SIG-M5 (cell line): ENCODE measurements at places on chromosomes 3 and 15.

- DNase-seq: no peak
These were observed 177.1 kb downstream of the NSMCE3 start for GRCh38 chr15:29092376-29093064.

GRCh38 chr3:37773471-37773870 lies 88.2 kb upstream of the CTDSPL start:
- no peak for DNase-seq

DNA sequence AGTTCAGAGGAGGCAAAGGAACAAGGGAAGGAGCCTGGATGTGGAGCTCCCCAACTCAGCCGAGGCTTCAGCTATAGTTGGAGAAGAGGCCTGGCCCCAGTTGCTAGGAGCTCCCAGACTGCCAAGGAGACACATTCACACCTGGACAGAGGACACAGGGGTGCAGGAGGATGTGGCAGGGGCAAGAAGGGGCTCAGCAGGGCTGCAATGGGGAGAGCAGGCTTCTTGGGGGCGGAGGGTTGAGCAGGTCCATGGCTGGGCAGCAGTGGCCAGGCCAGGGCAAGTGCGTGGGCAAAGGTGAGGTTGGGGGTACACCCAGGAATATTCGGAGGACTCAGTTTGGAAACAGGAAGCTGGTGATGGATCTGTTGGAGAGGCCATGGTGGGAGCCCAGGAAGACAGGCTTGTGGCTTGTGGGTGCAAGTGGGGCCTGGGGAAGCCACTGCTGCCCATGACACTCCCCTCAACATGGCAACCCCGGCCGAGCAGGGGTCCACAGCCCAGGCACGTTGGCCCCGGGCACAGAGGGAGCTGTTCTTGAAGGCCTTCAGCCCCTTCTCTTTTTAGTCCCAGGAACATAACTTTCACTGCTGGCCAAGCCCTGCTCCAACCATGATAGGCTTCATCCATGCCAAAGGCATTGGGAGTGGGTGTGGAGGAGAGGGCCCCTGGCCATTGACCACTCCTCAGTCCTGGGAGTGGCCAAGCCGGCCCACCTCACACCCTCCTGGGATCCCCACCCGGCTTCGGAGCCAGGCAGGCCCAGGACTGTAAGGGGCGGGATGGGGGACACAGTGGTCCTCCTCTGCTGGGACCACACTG lies 33.3 kb downstream of the TSPAN3 start:
- DNase-seq: no peak

DNA sequence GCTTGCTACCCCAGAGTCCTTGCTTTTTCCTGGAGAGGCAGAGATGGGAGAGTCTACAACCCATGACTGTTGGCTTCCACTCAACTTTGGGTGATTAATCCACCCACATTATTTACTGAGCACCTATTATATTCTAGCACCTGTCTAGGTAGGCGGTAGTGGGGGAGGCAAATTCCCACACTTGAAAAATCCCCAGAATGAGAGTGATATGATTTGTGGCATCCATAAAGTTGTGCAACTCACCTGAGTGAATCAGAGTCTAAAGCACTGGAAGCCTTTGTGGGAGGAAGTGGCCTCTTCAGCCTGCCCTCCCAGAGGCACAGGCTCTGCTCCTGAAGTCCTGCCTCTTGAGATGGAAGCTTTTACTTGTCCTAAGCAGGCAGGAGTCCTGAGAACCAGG lies 40.4 kb upstream of the CTNNB1 start:
- DNase-seq: no peak

GRCh38 chr3:185250247-185250646 lies 3.6 kb downstream of the EHHADH start:
- no peak for DNase-seq

- no peak for DNase-seq
These were observed 238.0 kb upstream of the EOMES start for GRCh38 chr3:27960133-27960532.

DNA sequence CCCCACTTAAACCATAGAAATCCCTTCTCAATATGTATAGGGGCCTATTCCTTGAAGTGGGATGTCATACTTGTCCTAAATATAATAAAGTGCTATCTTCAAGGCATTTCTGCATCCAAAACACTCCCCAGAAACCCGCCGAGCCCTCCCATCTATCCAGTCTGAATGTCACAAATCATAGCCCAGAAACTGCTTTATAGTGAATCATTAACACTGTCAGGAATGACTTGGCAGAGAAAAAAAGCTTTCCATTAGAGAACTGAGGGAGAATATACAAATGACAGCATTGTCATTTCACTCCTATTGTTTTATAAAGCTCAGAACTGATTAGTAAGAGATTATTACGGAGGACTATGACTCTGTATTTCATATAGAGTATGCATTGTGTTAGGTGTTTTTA lies 48.4 kb upstream of the MEIS2 start:
- no peak for DNase-seq

DNA sequence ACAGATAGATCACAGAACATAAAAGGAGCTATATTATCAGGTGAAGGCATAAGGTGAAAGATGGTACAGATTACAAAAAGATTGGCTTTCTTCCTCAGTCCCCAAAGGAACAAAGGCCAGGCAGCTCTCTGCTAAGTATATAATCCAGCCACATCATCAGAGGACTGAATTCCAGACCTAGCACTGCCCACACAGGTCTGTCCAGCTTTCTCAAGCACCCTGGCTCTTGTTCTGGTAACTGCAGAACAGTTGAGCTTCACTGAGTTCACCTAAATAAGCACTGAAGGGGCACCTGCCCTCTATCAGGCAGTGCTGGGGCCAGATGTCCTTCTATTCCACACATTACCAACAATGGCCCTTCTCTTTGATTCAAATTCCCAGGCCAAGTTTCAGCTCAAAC lies 6.3 kb downstream of the DUOXA1 start:
- no peak for DNase-seq

DNA sequence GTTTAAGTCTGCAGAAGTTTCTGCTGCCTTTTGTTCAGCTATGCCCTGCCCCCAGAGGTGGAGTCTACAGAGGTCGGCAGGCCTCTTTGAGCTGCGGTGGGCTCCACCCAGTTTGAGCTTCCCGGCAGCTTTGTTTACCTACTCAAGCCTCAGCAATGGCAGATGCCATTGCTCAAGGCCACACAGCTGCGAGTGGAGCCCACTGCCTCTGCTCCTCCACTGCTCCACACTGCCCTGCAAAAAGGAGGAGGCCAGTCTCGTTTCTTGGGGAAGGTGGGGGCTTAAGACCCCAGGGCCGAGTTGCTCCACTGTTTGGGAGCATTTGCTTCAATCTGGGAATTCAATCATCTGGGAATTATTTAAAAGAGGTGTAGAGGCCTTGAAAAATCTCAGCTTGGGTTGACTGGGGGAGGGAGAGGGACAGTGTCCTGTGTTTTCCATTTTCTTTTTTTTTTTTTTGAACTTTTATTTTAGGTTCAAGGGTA lies 144.6 kb upstream of the MEF2A start:
- no peak for DNase-seq

- DNase-seq: no peak
These were observed 70.0 kb upstream of the LRRN1 start for GRCh38 chr3:3729261-3729660.

DNA sequence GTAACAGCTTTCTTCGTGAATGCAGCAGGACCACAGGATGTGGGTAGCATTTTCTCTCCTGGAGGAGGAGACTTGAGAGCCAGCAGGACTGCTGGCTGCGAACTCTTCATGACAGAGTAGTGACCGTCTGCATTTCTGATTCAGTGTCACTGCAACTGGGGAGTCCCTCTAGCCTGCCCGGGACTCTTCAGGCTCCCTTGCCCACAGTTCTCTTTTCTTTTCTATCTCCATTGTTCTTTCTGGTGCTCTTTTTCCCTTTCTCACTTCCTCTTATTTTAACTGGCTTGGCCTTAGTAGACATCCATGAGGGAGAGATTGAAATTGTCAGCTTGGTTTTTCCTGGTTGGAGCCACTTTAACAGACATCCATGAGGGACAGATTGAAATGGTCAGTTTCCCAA lies 49.9 kb upstream of the P2RY1 start:
- DNase-seq: no peak

GRCh38 chr3:75237477-75237876 lies 426.7 kb upstream of the FRG2C start:
- no peak for DNase-seq

DNA sequence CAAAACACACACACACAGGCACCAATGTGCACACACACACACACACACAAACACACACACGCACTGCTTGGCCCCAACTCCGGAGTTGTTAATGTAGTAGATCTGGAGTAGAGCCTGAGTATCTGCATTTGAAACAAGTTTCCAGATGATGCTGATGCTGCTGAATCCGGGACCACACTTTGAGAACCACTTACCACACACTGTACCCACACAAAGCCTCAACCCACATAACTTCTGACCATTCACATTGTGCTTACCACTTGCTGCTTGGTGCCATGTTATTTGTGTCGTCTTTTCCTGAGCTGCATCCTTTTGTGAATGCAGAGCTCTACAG lies 36.9 kb downstream of the SETMAR start:
- no peak for DNase-seq

GRCh38 chr3:191262650-191263049 lies 63.6 kb downstream of the OSTN start:
- DNase-seq: no peak

DNA sequence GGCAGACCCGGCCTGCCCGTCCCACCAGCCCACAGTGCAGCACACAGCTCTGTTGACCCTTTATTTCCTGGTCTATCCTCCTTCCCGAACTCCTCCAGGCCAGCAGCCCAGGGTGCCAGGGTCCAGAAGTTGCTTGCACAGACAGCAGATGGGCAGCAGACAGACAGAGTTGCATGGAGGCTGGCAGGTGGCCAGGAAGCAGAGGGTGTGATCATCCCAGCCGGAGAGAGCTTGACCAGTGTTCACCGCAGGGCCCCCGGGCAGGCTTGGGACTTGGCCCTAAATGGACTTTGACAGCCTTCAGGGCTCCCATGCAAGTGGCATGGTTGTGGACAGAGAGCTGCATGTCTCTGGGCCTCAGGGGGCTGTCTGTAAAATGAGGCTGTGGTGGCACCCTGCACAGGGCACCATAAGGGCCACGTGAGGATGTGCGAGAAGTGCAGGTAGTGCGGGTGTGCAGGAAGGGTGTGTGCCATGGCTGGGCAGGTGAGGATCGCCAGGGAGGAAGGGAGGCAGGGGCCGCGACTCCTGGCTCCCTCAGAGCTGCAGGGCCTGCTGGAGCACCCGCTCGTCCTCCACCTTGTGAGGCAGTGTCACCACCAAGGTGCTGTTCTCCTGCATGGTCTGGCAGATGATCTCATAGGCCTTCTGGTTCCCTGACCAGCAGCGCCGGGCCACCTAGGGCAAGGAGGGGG lies 6.3 kb upstream of the ZXDC start:
- DNase-seq: no peak

DNA sequence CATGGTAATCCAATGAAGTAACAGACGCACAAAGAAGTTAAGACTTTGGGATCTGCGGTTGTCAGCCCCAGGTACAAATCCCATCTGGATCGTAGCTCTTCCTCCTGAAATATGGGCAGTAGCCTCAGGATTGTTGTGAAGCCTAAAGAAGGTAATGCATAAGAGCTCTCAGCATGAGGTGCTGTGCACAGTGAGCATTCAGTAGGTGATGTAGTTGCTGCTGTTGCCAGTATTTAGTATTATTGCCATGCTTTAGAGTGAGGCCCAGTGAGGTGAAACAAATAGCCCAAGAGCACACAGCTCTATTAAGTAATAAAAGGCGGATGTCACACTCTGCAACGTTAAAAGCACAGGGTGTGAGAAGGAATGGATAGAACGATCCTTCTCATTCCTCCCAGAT lies 225.7 kb downstream of the GABRG3 start:
- no peak for DNase-seq

GRCh38 chr3:161412123-161412522 lies 40.8 kb upstream of the SPTSSB start:
- no peak for DNase-seq

DNA sequence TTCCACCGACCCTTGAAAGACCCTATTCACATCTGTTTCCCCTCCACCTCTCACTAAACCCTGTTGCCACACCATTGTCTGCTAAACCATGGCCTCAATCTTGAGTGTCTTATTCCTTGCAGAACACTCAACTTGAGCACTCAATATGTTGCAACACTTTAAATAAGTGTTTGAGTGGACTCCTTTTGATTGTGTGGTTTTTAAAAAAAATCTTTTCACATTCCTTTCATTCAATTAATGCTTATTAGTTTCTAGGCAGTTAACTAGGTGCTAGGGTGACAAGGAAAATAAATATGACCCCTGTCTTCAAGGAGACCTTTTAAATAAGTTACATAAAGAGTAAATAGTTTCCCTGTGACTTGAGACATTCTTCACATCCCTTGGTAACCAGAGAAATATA lies 13.3 kb upstream of the HHLA2 start:
- no peak for DNase-seq

- no peak for DNase-seq
These were observed 283.0 kb upstream of the VEPH1 start for GRCh38 chr3:157786211-157786610.

- DNase-seq: no peak
These were observed 365.2 kb downstream of the TUSC7 start for GRCh38 chr3:117074826-117075225.

GRCh38 chr3:12994357-12994606 lies 78.9 kb downstream of the IQSEC1 start:
- DNase-seq: no peak

DNA sequence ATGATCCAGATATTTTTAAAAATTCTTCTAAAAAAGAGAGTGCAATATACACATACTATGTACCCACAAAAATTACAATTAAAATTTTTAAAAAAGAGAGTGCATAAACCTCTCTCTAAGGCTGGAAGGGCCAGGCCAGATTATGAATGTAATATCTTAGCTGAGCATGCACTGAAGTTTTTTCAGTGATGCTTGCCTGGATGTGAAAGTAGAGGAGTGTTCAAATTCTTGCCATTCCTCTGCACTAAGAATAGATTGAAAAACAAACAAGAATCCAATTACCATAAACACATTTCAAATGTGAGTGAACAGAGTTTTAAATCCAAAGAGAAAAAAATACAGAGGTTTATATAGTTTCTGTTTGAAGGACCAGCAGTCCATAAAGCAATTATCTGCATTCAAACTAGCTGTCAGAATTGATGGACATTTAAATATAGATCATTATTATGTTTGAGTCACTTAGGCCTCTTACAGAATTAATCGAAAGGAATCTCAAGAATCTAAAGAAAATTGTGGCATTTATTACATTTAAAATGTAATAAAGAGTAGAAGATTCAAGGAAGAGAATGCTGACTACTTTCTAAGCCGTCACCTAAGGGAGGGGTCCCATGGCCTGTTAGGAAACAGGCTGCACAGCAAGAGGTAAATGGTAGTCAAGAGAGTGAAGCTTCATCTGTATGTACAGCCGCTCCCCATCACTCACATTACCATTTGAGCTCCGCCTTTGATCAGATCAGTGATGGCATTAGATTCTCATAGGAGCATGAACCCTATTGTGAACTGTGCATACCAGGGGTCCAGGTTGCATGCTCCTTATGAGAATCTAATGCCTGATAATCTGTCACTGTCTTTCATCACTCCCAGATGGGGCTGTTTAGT lies 159.3 kb upstream of the MDFIC2 start:
- no peak for DNase-seq
